Fibroblast of skin of right biceps (primary cell): ENCODE measurements at places on chromosomes 3 and 15.

DNA sequence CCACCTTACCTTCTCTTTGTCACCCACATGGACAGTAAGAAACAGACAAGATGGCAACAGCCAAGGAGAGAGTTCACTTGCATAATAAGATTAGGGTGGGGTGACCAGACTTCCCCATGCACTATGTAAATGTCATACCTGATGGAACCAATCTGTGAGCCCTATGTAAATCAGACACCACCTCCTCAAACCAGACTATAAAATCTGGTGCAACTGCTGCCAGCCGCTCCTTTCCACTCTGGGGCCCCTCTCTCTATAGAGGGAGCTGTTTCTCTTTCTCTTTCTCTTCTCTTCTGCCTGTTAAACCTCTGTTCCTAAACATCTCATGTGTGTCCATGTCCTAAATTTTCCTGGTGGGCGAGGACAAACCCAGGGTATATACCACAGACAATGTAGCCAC, 405.5 kb upstream of the CNTN4 start:
- no peak for DNase-seq

DNA sequence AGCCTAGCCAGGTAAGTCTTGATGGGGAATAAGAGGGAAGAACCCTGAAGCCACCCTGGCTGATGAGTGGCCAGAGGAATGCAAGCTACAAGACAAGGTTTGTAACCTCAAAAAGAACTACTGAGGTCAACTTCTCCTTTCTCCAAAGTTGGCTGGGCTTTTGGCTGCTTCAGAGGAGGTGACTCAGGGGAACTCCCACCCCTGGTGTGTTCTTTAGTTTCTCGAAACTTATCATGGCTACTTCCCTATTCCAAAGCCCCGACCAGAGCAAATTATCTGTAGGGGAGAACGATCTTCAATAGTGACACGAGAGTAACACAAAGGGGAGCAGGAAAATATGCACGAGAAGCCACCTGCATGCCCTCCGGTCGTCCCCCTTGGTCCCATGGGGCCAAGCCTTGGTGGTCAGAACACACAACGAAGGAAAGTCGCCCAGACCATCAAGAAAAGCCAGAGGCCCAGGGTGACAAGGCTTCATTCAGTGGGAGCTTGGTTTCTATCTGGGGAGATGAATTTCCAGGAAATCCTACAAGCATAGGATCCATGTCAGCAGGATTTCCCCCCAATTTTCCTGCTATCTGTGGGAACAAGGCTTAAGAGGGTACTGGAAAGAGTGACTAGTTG, 6.5 kb upstream of the BCL2A1 start:
- no peak for DNase-seq

DNA sequence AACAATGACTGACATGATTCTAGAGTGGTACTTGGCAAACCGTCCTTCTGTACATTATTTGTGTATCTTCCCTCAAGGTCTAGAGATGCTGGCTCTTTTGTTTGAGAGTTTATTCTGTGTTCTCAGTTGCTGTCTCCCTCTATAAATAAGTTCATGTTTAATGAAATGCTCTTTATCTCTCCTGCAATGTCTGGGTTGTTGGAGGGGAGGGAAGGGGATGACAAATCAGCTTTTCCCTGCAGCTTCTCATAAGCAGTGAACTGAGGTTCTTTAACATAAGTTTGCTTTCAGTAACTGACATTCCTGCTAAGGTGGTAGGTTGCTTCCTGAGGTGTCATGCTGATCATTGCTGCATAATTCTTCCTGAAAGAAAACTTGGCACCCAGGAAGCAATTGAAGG, 21.8 kb downstream of the ITPR1 start:
- DNase-seq: no peak

GRCh38 chr15:94327356-94327936, 96.1 kb downstream of the MCTP2 start:
- peak; percentile 31 for DNase-seq

DNA sequence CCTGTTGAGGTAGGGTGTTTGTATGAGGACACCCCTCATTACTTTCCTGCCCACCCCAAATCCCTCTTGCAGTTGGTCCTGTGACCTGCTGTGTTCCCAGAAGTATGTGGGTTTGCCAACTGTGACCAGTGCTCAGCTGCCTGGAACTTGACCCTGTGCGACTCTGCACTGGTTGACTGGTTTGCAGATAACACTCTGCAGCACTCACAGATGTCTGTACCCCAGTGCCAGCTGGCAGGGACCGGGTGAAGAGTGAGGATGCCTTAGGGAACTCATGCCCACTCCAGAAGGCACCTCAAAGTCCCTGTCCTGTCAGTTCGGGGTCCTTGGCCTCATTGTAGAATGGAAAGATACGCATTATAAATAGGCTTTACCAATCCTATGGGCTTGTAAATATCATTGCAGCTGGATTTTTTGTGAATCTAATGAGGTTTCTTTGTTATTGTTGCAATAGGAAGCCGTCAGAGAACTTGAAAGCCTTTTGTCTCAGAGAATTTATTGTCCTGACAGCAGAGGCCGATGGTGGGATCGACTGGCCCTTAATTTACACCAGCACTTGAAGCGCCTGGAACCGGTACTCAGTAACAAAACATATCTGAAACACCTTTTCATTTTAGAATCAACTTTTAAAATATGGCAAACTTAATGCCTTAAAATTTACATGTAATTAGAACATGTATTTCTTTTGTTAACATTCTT, 18.2 kb downstream of the FAN1 start:
- no peak for DNase-seq

DNA sequence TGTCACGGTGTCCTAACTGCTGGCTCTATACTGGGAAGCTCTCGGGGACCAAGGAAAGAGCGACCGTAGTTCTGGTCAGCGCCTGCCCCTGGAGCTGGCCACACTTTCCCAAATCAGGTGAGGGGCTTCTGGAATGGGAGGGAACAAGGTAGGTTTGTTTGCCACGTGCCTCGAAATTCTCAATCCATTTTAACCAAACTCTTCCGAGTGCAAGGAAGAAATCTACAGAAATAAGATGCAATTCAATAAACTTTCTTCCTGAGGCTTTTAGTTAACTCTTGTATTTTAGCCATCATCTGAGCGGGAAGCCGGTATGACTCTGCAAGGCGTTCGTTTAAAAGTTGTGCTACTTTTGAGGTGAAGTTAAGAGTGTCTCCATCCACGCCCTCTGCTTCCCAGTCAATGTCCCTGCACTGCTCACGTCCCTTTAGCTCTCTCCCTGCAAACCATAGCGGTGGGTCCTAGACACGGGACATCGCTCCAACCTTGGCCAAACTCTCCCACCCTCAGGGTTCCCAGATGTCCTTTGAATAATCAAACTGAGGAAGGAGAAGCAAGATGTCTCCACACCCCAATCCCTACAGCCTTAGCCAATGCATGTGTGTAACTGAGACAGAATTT, 597 bp downstream of the AGTR1 start:
- no peak for DNase-seq

GRCh38 chr3:151896246-151897012, 23.0 kb downstream of the SUCNR1 start:
- DNase-seq: peak; percentile 49

- DNase-seq: peak; percentile 14
These were observed 40.4 kb downstream of the PRR23E start for GRCh38 chr3:127233371-127233770.

- DNase-seq: peak; percentile 23
These were observed 255.6 kb downstream of the ZNF621 start for GRCh38 chr3:40780291-40780924.

GRCh38 chr3:58025406-58025805, 17.2 kb downstream of the FLNB start:
- DNase-seq: no peak

DNA sequence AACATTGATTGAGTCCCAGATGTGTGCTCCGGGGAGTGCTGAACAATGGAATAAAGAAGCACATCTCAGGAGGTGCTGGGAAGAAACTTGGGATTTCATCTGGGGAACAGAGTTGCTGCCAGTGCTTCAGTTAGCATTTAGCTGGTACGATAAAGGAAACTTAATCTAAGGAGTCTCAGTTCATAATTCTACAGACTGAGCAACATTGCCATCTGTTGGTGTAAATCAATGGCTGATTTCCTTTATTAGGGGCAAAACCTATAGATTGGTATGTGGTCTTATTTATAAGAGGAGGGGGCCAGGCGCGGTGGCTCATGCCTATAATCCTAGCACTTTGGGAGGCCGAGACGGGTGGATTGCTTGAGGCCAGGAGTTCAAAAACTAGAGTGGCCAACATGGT, 8.9 kb downstream of the MKRN2OS start:
- peak; percentile 9 for DNase-seq

GRCh38 chr3:3084890-3085289, 25.3 kb downstream of the IL5RA start:
- no peak for DNase-seq

DNA sequence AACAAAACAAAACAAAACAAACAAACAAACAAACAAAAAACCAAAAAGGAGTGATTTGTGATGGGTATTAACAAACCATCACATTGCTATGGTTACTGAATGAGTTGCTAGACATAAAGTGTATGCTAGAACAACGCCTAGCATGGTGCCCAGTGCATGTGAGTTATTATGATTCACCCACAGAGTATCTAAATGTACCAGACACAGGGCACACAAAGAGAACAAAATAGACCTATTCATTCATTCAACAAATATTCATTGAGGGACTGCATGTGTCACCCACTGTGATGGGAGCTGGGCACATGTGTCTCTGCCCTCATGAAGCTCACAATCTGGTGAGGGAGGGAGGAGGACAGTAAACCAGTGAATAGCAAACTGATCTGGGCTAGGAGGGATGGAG, 11.6 kb upstream of the ACAN start:
- DNase-seq: no peak

- DNase-seq: peak; percentile 97
These were observed 79.0 kb downstream of the IGF1R start for GRCh38 chr15:98727115-98728040.

DNA sequence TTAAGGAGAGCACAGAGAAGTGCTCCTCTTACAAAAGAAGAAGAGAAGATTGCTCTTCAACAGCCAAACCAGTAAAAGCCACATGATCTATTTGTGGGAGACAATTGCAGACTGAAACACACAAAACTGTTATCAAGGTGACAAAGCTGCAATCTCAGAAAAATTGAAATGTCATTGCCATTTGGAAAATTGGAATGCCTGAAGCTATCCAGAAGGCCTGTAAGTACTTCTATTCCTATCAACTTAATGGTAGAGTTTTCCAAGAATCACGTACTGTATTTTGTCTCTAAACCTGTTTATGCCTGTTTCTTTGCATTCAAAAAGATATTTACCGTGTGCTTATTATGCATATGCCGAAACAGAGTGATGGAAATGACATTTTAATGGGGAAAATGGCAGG, 204.7 kb downstream of the GREM1 start:
- no peak for DNase-seq

DNA sequence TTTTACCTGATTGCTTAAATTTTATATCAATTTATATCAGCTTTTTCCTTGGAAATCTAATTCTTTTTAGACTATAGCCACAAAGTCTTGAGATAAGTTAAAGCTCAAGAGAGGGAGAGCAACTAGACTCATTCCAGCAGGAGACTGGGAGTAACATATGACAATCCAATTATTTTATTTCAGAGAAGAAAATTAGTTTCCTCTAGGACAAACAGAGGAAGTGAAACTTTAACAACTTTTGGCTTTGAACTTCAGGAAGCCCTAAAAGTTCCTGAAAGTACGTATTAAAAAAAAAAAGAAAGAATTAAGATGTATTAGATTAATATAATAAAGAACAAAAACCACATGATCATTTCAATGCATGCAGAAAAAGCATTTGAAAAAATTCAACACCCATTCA, 13.9 kb upstream of the UBE2E2 start:
- no peak for DNase-seq

GRCh38 chr3:30539206-30539605, 67.2 kb upstream of the TGFBR2 start:
- no peak for DNase-seq

GRCh38 chr15:41494190-41494921, 682 bp downstream of the ITPKA start:
- no peak for DNase-seq

DNA sequence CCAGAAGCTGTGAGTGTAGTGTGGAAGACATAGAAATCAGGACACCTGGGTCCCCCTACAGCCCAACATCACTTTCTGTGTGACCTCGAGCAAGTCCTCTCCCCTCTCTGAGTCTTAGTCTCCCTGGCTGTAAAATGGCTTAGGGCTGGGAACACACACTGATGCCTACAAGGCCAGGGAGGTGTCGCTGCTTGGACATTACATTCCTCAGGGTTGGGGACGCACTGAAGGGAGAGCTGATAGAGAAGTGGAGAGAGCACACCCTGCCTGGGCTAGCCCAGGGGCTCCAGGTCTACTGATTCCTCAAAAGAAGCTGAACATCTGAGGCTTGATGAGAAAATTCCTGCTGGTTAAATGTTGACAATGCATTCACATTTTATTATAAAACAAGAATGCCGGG, 6.3 kb upstream of the ALAS1 start:
- no peak for DNase-seq

GRCh38 chr3:194686816-194687637, 1.3 kb downstream of the FAM43A start:
- DNase-seq: peak; percentile 53

DNA sequence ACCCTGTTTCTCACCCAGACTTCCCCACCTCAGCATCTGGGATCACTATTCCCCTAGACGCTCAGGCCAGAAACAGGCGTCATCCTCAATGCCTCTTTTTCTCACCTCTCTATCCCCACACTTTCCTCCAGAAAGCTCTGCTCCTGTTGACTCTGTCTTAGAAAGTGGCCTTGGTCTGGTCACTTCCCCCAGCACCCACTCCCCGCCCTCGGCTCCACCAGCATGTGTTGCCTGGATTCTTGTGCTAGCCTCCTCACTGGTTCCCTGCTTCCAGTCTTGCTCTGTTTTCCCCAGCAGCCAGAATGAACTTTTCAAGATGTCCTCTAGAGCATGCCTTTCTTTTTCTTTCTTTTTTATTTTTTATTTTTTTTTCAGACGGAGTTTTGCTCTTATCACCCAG, 39.7 kb upstream of the ESYT3 start:
- no peak for DNase-seq

DNA sequence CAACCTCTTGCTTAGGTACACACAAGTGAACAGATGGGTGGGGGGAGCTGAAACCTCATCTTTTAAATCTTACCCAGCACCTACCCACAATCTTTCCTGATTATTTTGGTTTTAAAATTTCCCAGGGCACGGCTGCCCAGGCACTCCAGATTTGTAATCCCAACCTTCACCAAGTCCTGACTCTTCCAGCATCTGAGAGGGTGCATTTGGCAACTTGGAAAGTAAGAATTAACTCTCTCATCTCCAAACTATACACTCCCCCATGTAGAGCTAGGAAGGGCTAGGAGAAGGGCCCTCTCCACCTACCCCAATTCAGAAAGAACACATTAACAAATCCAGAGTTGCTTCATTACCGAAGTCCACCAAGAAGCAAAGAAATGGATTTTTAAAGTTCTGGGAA, 41.7 kb upstream of the PRICKLE2 start:
- DNase-seq: no peak

GRCh38 chr15:60733196-60733595, 254.3 kb upstream of the ICE2 start:
- DNase-seq: no peak

- no peak for DNase-seq
These were observed 149.2 kb upstream of the SLC24A5 start for GRCh38 chr15:47971637-47972036.
